ENCODE measurements at places on chromosomes 2 and 18. TPM values are rescaled to one million over a fixed set of nuclear protein-coding genes. Genes with fewer than 3 reads are reported as not detected.

DNA sequence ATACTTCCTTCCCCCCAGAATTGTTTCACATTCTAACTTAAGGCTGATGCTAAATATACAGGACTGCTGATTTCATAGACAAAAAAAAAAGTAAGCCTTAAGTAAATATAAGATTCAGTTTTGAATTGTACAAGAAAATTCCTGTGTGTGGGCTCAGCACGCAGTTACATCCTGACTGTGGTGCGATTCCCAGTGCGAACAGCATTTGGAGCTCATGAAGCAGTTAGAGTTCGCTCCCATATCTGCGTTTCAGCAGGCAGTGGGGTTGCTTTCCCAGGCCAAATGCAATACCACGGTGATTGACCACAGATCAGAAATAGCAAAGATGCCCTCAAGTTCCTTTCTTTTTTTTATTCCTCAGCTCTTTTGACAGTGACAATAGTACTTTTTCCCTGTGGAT lies 75.6 kb downstream of the SATB2 start:
- H3K36me3 ChIP-seq: no peaks in the 10 kb centered on the region
- no peak for DNase-seq
- no peak overlapping the region for H3K27ac ChIP-seq
- H3K4me1 ChIP-seq: no peaks in the 10 kb centered on the region
- no peak overlapping the region for H3K4me3 ChIP-seq
- peaks cover 40% of the 10 kb centered on the region for H3K27me3 ChIP-seq

- H3K4me3 ChIP-seq: no peak overlapping the region
- DNase-seq: no peak
Observed at GRCh38 chr2:197628043-197628500, 47.3 kb downstream of the RFTN2 start.

DNA sequence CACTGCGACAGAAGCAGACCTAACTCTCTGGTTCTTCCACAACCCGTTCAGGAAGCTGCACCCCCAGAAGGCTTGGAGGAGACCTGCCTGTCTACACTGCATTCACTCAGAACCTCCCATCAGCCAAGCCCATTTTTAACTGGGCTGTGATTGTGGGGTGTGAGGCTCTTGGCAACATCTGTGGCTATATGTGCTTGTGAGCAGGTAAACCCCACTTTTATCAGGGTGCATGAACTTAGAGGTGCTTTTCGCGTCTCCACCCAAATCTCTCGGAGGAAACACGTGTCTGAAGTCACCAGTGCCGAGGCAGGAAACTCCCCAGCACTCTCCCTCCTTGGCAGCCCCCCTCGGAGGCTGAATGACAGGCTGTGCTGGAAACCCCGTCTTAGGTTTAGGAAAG lies 158.2 kb upstream of the SALL3 start:
- H3K36me3 ChIP-seq: no peaks in the 10 kb centered on the region
- H3K4me3 ChIP-seq: no peak overlapping the region
- H3K27ac ChIP-seq: no peak overlapping the region
- peaks cover 2% of the 10 kb centered on the region for H3K4me1 ChIP-seq
- no peak for DNase-seq

DNA sequence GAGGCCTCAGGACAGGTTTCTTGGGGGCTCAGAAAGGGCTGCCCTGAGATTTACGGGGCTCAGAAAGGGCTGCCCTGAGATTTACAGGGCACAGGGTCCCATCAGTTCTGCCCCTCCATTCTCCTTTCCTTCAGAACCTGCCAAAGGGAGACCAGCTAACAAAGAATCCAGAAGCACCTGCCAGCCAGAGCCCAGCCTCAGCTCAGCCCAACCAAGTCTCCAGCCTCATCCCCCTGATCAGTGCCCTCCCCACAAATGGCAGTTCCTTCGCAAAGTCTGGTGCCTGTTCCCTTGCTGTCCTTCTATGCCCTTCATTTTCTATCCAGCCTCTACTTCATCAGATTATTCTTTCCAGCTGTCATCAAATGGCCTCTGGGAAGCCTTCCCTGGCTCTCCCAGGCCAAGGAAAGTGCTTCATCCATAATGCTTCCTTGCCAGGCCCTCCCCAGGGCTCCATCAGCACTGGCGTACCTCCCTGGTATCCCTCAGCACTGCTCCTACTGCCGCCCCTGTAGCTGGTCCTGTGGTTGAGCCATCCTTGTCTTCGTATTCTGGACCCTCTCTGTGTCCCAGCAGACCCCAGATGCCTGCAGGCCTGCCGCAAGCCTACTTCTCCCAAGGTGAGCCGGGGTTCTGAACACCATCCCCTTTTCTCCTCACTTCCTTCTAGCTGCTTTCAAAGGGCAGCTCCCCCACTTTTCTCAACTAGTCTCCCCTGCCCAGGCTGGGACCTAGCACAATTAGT lies 96.2 kb upstream of the EPAS1 start:
- H3K4me1 ChIP-seq: peaks cover 11% of the 10 kb centered on the region
- no peak for DNase-seq
- no peak overlapping the region for H3K27ac ChIP-seq
- H3K27me3 ChIP-seq: no peaks in the 10 kb centered on the region
- H3K36me3 ChIP-seq: peaks cover 2% of the 10 kb centered on the region
- no peak overlapping the region for H3K4me3 ChIP-seq

- H3K27ac ChIP-seq: no peak overlapping the region
- no peak for DNase-seq
- peaks cover 3% of the 10 kb centered on the region for H3K4me1 ChIP-seq
- peaks cover 2% of the 10 kb centered on the region for H3K36me3 ChIP-seq
- H3K27me3 ChIP-seq: no peaks in the 10 kb centered on the region
Observed at GRCh38 chr2:234111523-234111922, 61.0 kb downstream of the SPP2 start.

DNA sequence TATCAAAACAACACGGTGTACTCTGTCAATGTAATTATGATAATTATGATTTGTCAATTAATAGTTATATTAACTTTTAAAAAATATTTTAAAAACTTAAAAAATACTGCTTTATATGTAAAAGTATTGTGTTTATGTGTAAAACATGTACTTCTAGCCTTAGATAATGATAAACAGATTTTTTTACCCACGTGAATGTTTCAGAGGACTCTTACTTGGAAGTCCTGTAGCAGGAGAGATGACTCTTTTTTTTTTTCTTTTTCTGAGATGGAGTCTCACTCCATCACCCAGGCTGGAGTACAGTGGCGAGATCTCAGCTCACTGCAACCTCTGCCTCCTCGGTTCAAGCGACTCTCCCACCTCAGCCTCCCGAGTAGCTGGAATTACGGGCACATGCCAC lies 6.2 kb upstream of the MTCL1 start:
- H3K4me1 ChIP-seq: peaks cover 10% of the 10 kb centered on the region
- H3K27me3 ChIP-seq: peaks cover 43% of the 10 kb centered on the region
- H3K36me3 ChIP-seq: peaks cover 3% of the 10 kb centered on the region
- H3K27ac ChIP-seq: no peak overlapping the region
- no peak for DNase-seq

GRCh38 chr2:223811757-223812156 lies 25.6 kb downstream of the AP1S3 start:
- no peaks in the 10 kb centered on the region for H3K4me1 ChIP-seq
- H3K27ac ChIP-seq: no peak overlapping the region
- DNase-seq: no peak
- H3K4me3 ChIP-seq: no peak overlapping the region

DNA sequence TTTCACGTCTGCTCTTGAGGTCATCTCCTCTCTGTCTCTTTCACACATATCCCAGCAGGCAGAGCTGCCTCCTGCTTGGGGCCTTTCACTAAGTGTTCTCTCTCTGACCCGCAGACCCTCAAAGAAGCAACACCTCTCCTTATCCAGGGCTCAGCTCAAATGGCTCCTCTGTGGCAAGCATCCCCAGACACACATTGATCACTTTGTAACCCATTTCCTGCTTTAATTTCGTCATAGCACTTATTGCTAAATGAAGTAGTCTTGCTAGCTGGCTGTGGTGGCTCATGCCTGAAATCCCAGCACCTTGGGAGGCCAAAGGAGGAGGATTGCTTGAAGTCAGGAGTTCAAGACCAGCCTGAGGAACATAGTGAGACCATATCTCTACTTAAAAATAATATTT lies 41.4 kb downstream of the SGPP2 start:
- H3K36me3 ChIP-seq: peaks cover 2% of the 10 kb centered on the region
- H3K27ac ChIP-seq: no peak overlapping the region
- DNase-seq: no peak
- H3K4me3 ChIP-seq: no peak overlapping the region

DNA sequence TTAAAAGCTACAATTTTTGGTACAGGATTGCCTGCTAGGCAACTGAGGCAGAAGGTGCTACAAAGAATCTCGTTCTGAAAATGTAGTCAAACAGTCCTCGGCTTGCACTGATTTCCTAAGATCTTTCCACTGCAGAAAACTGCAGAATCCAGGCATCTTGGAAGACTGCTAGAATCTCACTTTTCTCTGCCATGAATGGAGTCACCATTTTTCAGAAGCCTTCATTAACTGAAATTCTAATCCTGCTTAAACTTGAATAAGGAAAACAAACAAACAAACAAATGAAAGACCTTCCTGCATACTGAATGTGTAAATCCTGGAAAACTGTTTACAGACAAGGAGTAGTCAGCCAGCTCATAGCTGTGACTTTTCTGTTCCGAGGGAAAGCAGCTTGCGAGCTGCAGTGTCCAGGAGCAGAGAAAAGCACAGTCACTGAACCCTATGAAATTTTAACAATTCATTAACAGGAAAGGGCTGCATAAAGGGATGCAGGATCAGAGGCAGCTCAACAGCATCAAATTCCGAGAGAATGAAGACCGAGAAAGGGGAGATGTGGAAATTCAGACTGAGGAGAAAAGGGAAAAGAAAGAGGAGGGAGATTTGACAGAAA lies 210.5 kb upstream of the PIK3C3 start:
- H3K27me3 ChIP-seq: no peaks in the 10 kb centered on the region
- no peaks in the 10 kb centered on the region for H3K36me3 ChIP-seq
- H3K27ac ChIP-seq: no peak overlapping the region

DNA sequence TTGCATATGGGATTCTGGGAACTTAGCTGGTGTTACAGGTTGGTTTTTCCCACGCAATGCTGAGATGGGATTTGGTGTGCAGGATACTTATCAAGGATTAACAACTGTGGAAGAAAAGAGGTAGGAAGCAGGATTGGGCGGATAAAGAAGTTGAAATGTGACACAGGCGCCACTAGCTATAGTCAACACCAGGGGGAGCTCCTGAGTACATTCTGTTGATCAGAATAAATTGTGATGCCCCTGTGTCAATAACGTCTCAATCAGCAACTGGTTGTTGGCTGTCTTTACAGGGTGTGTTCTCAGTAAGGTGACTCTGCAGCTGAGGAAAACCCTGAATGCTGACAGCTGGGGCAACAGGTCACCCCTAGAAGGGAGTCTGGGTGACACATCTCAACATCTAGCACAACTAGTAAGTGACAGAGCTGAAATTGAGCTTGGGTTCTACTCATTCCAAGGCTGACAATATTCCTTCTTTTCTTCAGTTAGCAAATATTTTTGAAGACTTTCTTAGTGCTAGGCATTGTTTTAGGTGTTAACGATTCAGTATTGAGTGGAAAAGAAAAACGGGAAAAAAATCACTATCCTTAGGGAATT lies 143.0 kb downstream of the ARL6IP6 start:
- no peaks in the 10 kb centered on the region for H3K4me1 ChIP-seq
- H3K27me3 ChIP-seq: peaks cover 5% of the 10 kb centered on the region
- H3K27ac ChIP-seq: no peak overlapping the region
- no peak overlapping the region for H3K4me3 ChIP-seq
- no peak for DNase-seq

DNA sequence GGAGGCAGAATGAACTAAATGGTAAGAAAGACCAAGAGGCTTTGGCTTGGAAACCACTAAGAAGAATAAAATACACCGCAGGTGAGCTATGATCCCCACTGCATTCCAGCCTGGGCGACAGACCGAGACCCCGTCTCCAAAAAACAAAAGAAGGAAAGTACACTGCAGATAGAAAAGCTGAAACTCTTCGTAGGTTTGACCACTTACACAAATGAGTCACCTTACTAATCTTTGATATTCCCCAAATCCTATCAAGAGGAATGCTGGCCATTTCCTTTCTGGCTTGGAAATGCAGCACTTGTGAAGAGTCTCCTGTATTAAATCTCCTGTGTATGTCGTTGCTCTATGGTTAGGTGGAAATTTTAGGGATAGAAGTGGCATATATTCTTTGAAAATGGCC lies 108.8 kb downstream of the MTCL1 start:
- peaks cover 18% of the 10 kb centered on the region for H3K27me3 ChIP-seq
- H3K36me3 ChIP-seq: peaks cover 2% of the 10 kb centered on the region
- DNase-seq: no peak
- H3K4me3 ChIP-seq: no peak overlapping the region
- no peak overlapping the region for H3K27ac ChIP-seq

GRCh38 chr2:8543060-8543382 lies 138.8 kb upstream of the ID2 start:
- peak overlapping the region; percentile 98 for H3K27ac ChIP-seq
- H3K27me3 ChIP-seq: no peaks in the 10 kb centered on the region
- H3K36me3 ChIP-seq: no peaks in the 10 kb centered on the region
- H3K4me3 ChIP-seq: peak overlapping the region; percentile 86
- no peak for DNase-seq
- H3K4me1 ChIP-seq: peaks cover 74% of the 10 kb centered on the region

DNA sequence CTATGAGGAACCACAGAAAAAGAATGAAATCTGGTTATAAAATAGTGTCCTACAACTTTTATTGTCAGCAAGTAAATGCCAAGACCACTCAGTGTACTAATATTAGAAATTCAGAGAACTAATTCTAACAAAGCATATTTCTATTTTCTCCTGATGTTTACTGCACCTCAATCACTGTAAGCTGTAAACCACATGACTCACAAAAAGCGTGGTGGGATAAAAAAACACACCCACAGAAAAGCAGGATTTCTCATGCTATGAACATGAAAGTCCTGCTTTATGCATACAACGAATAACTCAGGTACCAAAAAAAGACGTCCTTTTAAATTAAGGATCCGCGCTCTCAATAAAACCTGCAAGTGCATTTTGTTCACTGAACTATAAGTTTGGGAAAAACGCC lies 797 bp downstream of the TXNL4A start:
- DNase-seq: no peak
- H3K36me3 ChIP-seq: no peaks in the 10 kb centered on the region
- H3K27ac ChIP-seq: peak overlapping the region; percentile 92
- H3K4me3 ChIP-seq: peak overlapping the region; percentile 94

- H3K4me1 ChIP-seq: peaks cover 14% of the 10 kb centered on the region
- H3K27ac ChIP-seq: peak overlapping the region; percentile 3
- H3K4me3 ChIP-seq: no peak overlapping the region
- H3K27me3 ChIP-seq: no peaks in the 10 kb centered on the region
Observed at GRCh38 chr2:8529706-8530277, 152.1 kb upstream of the ID2 start.

DNA sequence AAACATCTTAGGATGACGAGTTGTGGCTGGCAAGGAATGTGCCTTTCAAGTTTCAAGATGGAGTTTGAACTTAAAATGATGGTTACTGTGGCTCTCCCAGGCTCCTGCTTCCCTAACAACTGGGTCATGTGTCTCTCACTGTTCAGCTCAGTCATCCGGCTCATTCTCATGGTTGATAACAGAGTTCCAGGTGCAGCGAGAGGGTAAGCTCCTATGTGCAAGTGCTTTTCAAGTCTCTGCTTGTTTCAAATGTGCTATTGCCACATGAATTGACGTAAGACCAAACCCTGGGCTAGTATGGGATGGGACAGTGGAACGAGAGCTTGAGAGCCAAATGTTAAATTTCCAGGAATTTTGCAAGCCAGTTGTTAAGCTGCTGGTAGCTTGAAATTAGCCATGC lies 19.5 kb upstream of the PUM2 start:
- H3K4me3 ChIP-seq: no peak overlapping the region
- H3K27me3 ChIP-seq: peaks cover 24% of the 10 kb centered on the region
- H3K4me1 ChIP-seq: peaks cover 9% of the 10 kb centered on the region
- H3K36me3 ChIP-seq: peaks cover 3% of the 10 kb centered on the region
- no peak overlapping the region for H3K27ac ChIP-seq

ACVR2A gene
- total RNA-seq: 14.3 TPM

LRP2 gene
- not detected for total RNA-seq

TMEM37 gene
- not detected for total RNA-seq

PLB1 gene
- 2.7 TPM for total RNA-seq

ZNF385B gene
- not detected for total RNA-seq

IL1B gene
- 30.8 TPM for total RNA-seq
